ENCODE measurements at places on chromosomes 5 and 9. TPM values are rescaled to one million over a fixed set of nuclear protein-coding genes. Genes with fewer than 3 reads are reported as not detected.

The PCDHB6 gene
- total RNA-seq, result 0.88 TPM

The GPR151 gene
- total RNA-seq, result not detected

The ANKRD55 gene
- 0.06 TPM for total RNA-seq

The ARL14EPL gene
- 0.10 TPM for total RNA-seq

The KCNIP1 gene
- total RNA-seq, result not detected

The OR1L1 gene
- total RNA-seq, result not detected

The GNE gene
- total RNA-seq, result 13.8 TPM

The UBE2QL1 gene
- 1.9 TPM for total RNA-seq

The PRDM9 gene
- not detected for total RNA-seq

The CEL gene
- 0.69 TPM for total RNA-seq

The UBLCP1 gene
- total RNA-seq, result 33.3 TPM

The HACD4 gene
- total RNA-seq, result 1.0 TPM

The PCDHGB6 gene
- total RNA-seq, result 0.13 TPM

The SLC34A3 gene
- 0.07 TPM for total RNA-seq

The OTP gene
- total RNA-seq, result 0.08 TPM

The LECT2 gene
- total RNA-seq, result not detected

The SPATA31D4 gene
- not detected for total RNA-seq

The PCDHGA8 gene
- not detected for total RNA-seq

The BOD1 gene
- total RNA-seq, result 73.1 TPM

The LCN12 gene
- 1.1 TPM for total RNA-seq
